Right atrium auricular region (tissue), 2 donors: ENCODE measurements at places on chromosomes 11 and 22.

DNA sequence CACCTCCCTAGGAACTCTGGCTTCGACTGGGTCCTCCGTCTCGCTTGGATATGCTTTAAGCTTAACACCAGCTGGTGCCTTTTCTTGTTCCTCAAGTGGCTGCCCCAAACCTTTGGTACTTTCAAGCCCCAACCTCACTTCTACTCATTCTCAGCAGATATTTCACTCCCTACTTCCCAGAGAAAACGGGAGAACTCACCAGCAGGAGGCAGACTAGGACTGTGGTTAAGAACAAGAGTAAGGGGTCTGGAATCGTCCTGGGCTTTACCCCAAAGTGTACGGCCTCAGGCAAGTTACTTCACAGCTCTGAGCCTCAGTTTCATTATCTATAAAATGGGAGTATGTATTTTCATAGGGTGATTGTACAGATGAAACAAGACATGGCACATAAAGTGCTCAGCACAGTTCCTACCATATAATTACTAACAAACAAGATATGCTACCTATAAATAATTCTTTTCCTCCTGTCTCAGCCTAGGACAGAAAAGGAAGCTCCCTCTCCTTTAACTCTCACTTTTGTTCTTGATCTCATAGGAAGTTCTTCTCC is 37.8 kb downstream of the PAMR1 start:
- DNase-seq = peak; percentile 61

GRCh38 chr11:60316317-60316716 is 10.7 kb upstream of the MS4A6E start:
- no peak for DNase-seq

DNA sequence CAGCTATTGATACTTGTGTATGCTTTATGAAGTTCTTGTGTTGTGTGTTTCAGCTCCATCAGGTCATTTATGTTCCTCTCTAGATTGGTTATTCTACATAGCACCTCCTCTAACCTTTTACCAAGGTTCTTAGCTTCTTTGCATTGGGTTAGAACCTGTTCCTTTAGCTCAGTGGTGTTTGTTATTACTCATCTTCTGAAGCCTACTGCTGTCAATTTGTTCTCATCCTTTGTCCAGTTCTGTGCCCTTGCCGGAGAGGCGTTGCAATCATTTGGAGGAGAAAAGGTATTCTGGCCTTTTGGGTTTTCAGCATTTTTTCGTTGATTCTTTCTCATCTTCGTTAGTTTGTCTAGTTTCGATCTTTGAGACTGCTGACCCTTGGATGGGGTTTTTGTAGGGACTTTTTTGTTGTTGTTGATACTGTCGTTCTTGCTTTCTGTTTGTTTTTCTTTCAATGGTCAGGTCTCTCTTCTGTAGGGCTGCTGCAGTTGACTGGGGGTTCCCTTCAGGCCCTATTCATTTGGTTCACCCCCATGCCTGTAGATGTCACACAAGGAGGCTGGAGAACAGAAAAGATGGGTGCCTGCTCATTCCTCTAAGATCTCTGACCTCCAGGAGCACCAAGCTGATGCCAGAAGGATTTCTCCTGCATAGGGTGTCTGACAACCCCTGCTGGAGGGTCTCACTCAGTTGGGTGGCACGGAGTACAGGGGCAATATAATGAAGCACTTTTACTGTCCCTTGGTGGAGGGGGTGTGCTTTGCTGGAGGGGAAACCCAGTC is 35.9 kb upstream of the MUC15 start:
- no peak for DNase-seq

DNA sequence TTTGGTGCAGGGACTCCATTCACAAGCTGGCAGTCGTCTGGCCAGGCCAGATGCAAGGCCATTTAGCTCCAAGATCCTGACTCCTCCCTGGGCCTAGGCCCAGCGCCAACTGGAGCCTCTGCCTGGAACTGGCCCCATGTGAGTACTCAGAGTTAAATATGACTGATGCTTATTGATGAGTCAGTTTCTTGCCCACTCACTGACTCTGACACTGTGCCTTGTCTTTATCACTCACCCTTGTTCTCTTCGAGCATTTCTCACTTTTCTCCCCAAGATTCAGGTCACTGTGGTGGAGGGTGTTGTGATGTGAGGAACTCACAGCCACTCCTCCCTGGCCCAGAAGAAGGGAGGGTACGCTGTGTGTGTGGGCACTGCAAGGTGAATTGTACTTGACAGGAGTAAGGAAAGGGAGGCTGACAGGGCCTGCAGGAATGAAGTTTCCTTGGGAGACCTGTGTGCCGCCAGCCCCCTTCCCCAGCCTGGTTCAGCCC is 23.2 kb upstream of the ST3GAL4 start:
- peak; percentile 90 for DNase-seq

GRCh38 chr22:39917197-39917643 is 16.3 kb downstream of the GRAP2 start:
- no peak for DNase-seq

DNA sequence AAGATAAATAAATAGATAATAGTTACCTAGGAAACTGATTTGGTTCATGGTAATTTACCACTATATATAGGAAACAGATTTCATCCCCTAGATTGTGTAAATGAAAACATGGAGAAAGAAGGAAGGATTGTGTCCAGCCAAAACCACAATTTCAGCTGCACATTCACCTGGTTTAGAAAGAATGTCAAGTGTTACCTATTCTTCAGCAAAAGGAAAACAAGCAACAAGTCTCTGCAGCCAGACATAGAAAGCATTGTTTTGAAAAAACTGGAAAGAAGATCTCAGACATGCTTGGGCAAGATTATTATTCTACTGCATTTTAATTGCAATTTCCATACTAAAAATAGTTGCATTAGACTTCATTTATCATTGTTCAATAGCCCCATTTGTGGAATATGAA is 8.8 kb upstream of the BMAL1 start:
- no peak for DNase-seq

DNA sequence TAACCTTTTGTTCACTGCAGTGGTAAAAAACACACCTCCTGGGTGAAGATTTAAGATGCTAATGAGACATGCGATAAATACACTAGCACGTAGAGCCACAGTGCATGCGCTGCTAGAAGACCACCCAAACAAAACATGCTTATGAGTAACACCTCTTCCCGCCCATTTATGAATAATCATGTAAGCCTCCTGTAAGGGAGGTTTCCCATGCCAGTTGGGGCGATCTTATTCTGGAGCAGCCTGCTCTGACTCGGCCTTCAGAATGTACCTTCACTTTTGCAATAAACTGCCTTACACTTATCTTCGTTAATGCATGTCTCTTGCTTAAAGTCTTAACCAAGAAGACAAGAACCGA is 18.1 kb upstream of the SCARF2 start:
- no peak for DNase-seq
